ENCODE measurements at places on chromosomes 16 and 17.
A peak's percentile ranks its signal among the peaks of the same experiment; 100 is the strongest.

DNA sequence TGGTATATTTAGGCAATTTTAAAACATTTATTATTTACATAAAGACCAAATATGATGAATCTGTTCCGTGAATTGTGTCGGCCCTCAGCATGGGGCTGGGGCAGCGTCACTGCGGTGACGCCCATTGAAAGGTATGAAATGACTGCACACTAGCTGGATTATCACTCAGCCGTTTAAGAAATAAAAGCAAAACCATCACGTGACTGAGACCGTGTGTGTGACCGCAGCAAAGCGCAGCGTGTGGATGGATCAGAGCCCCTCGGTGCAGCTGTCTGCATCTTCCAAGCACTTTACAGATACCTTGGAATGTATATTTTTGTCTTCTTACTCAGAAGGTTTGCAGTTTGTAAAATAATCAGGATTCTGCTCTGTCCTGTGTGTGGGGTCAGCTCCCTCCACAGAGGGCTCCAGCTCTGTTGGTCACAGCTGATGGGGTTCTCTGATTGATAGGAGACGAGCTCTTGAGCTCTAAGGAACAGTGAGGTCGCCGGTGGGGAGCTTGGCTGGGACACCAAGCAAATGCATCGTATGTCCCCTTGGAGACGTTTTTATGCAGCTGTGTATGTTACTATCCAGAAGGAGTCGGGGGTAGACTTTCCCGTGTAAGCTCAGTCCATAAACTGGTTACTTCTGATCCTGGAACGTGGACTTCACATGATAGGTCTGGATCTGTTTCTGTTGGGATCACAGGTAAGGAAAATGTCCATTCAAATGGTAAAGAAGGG, 45.1 kb downstream of the WDR45B start:
- DNase-seq, result no peak

DNA sequence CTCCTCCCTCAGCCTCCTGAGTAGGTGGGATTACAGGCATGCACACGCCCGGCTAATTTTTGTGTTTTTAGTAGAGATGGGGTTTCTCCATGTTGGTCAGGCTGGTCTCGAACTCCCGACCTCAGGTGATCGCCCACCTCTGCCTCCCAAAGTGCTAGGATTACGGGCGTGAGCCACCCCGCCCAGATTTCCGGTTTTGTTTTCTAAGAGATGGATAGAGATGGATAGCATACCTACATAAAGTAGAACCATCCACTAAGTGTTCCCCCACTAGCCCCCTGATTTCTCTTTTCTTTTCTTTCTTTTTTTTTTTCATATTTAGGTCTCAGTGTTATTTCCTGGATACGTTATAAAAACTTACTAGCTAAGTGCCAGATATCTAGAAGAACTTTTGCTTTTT, 2.0 kb downstream of the WSB1 start:
- DNase-seq, result no peak

DNA sequence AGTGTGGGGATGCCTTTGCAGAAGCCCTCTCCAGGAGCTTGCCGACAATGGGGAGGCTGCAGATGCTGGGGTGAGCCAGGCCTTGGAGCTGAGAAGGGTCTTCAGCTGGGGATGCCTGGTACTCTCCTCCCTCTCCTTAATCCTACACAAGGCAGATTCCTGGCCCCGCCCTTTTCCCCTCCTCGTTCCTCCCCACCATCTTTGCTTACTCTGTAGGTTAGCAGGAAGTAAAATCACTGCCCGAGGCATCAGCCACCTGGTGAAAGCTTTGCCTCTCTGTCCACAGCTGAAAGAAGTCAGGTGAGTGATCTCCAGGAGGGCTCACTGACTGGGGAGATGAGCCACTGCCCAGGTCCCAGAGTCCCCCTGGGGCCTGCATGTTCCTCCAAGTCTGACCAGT, 38.7 kb downstream of the NLRC5 start:
- DNase-seq, result no peak

DNA sequence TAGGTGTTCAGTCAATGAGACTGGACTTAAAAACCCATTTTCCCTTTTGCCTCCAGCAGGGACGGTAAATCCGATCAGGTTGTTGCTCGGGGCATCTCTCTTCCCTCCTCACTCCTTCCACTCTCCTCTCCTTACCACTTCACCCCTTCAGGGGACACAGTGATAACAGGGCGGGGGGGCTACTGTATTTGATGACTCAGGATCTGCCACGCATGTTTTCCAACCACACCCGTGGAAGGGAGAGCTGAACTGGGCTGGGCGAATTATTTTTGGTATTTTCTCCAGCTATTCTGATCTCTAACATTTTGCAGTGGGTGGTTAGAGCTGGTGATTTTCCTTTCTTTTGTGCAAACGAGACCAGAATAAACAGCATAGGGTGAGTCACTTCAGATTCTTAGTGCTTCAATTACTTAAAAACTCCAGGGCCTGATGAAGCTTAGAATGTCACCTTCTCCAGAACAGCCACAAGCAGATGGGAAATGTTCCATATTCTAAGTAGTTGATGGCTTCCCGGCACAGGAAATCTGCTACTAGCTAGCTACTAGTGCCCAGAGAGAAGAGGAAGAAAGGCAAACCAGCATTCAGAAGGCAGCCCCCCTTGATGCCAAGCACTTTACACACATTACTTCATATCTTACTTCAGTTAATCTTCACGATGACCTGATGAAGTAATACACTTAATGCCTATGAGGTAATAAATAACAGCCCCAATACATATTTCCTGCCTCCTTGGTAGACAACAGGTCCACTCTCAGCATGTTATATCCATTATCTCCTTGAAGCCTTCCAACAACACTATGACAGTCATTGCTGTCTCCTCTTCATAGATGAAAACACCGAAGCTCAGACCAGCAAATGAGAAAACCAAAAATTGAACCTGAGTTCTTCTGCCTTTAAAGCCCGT, 74.1 kb downstream of the ASIC2 start:
- DNase-seq, result no peak

DNA sequence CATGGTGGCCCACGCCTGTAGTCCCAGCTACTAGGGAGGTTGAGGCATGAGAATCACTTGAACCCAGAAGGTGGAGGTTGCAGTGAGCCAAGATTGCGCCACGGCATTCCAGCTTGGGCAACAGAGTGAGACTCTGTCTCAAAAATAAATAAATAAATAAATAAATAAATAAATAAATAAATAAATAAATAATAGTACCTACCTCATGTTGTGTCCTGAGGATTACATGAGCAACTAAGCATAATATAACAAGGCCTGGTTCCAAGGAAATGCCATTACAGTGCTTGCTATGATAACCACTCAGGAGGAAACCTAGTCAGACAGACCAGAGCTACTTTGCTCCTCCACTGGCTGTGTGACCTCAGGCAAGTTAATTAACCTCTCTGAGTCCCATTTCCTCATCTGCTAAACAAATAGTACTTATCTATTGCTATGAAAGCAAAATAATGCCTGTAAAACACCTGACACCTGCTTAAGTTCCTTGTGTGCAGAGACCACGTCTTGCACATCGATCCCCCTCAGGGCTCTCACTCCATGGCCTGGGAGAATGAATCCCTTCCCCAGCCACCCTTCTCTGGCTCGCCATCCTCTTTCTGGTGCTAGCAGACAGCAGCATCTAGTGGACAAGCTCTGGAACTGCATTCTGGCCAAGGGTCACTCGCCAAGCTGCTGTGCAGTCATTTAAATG, 7.5 kb downstream of the EPOP start:
- DNase-seq, result peak; percentile 84

DNA sequence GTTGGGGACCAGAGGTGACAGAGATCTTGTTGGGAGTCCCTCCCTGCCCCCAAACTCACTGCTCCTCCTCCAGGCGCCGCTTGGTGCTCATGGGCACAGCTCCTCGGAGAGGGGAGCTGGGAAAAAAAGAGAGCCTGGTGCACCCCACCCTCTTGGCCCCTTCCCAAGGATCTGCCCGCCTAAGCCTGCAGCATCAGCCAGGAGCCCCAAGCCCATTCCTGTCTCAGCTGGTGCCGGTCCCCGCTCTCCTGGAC, 400 bp downstream of the HCFC1R1 start:
- no peak for DNase-seq

DNA sequence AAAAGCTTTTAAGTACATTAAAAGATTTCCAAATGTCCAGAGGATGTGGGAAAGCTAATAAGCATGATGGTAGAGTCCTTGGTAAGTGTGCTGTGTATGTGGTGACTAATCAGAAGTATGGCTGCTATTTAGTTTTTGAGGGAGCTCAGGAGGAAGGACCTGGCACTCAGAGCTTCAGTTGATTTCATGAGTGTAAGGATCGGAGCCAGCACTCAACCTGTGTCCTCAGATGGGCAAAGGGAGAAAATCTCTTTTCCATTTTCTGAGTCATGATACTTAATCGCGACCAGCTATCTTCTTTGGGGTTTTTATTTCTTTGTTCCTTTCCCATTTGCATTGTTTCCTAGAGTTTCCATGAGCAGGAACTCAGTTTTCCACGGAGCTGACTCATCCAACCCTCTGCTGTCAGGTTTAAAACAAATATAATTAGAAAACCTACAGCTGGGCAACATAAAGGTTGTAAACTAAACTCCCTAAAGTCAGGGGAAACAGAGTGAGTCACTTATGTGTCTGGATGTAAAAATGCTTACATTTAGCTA, 125.4 kb downstream of the MAP2K6 start:
- no peak for DNase-seq

GRCh38 chr17:2155573-2155972, 100.7 kb downstream of the HIC1 start:
- DNase-seq, result no peak

DNA sequence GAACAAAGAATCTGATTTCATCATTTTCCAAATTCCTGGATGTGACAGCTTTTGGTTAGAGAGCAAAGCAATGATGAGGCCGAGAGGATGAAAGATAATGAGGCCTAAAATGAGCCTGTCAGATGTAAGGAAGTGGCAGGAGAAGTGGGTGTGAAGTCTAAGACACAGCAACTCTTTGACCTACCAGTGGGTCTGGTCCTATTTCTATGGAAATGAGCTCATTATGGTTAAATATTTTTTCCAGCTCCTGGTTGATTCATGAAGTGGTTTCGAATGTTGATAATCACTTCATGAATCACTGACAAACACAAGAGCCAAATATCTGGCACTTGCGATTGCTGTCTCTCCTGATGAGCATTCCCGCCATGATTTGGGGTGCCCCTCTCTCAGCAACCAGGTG, 273.3 kb upstream of the CDH5 start:
- DNase-seq, result no peak

DNA sequence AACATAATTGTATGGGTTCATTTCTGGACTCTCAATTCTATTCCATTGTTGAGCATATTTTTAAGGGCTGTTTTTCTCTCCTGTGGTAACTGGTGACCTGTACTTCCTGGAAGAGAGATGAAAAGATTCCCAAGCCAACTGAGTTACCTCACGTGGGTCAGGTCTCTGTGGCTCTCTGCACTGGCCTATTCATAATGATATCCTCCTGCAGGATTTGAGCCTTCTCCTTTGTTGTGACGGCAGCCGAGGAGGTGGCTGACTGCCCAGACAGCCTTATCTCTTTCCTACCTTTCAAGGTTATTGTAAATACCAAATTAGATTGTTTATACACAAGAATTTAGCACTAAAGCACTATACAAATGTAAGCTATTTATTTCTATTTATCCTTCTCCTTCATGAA, 2.7 kb upstream of the ACE start:
- no peak for DNase-seq

GRCh38 chr17:39695089-39695474, 4.8 kb upstream of the ERBB2 start:
- no peak for DNase-seq

DNA sequence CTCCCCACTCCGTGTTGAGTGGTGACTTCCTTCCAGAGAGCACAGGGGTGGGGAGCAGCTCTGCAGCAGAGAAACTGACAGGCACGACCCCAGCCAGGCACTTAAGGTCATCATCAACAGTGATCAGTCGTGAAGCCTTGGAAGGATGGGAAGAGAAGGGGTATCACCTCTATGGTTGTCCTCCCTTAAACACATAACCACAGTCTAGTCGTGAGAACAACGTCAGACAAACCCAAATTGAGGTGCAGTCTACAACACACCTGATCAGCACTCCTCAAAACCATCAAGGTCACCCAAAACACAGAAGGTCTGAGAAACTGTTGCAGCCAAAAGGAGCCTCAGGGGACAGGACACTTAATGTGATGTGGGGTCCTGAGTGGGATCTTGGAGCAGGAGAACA, 68.3 kb downstream of the MPRIP start:
- no peak for DNase-seq

GRCh38 chr17:16371742-16372141, 9.1 kb upstream of the UBB start:
- DNase-seq, result no peak
